GM18507 (cell line): ENCODE measurements at places on chromosomes 16 and 17.

DNA sequence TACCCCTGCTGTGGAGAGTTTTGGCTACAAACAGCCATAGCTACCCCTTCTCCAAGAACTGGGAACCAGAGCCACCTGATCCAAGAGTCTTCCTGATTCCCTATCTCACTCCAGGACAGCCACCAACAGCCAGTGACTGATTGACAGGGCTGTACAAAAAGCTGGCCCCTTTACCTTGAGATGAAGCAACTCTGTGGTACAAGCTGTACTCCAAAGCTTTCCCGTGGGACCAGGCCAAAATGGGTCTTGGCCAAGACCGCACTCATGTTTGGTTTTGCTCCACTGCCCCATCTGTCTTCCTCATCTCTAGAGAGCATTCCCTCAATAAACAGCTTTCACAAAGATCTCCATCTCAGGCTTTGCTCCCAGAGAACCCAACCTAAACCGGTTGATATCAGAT lies 43.6 kb downstream of the RNF157 start:
- no peak for DNase-seq

- DNase-seq, result no peak
These were observed 10.0 kb downstream of the STX4 start for GRCh38 chr16:31043352-31043751.

GRCh38 chr17:14299280-14300141 lies 1.4 kb upstream of the HS3ST3B1 start:
- no peak for DNase-seq

DNA sequence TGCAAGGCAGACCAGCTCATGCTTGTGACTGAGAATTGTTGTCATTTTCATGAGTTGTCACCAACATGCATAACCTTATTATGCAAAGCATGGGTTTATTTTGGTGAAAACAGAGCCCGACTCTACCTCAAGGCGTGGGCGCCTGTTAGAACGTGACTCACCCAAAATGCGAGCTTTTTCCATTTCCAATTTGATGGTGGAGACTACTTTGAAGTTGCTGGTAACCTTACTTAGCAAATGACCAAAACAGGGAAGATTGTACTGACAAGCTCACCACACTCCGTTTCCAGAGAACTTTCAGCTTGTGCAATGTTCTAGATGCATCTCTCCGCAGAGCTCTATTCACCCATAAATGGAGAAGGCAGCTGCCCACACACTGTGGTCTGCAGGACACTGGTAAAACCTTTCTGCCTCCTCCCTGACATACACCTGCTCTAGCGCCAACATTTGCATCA lies 284.5 kb downstream of the MAF start:
- no peak for DNase-seq

GRCh38 chr17:77802811-77803220 lies 155.7 kb upstream of the TNRC6C start:
- no peak for DNase-seq

GRCh38 chr16:3164121-3164991 lies 23.6 kb upstream of the OR1F1 start:
- no peak for DNase-seq

DNA sequence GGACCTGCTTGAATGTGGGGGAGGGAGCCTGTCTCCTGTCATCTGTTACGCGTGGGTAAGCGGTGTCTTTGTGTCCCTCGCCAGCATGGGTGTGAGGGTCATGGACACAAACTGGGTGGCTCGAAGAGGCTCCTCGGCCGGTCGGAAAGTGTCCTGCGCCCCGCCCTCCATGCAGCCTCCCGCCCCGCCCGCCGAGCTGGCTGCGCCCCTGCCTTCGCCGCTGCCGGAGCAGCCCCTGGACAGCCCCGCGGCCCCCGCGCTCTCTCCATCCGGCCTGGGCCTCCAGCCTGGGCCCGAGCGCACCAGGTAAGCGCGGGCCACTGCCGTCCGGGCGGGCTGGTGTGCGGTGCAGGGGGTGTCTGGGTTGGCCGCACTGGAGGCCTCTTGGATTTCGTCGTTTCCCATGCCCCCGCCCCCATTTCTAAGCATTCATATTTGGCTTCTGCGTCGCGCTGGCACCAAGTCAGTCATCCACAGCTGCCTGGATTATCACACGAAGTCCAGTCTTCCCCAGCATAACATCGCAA lies 43.8 kb downstream of the ELAC2 start:
- DNase-seq, result no peak

- DNase-seq, result no peak
These were observed 7.7 kb upstream of the TMEM100 start for GRCh38 chr17:55730380-55730779.

GRCh38 chr16:66851166-66851964 lies 7.2 kb downstream of the CA7 start:
- DNase-seq, result no peak

DNA sequence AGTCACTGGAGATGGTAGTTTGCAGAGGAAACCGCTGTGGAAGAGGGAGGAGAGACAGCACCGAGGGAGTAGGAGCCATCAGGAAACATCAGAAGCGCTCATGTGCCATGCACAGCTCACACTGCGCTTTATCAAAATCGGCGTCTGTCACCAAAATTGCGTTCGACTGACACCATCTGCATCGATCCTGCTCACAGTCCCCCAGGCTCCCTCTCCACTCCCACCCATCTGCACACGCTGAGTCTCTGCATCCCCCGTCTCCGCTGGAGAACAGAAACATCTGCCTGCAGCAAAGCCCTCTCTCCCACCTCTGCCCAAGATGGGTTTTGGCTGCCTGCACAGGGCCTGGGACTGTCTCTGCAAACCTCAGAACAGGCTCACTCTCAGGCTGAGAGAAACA lies 187.5 kb upstream of the RPL38 start:
- DNase-seq, result no peak

DNA sequence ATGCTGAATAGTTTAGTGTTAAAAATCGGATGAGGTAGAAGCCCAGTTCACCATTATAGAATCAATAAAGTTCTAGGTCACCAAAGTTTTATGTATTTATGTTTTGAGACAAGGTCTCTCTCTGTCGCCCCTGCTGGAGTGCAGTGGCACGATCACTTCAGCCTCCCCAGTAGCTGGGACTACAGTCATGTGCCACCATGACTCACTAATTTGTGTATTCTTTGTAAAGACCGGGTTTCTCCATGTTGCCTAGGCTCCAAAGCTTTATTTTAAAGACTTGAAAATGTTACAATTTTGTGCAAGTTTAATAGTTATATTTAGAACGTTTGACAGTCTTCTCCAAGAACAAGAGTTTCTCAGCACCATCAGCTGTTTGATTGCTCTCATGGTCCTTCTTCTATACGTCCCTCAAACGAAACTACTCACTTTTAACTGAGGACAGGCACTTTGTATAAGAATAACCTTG lies 32.1 kb downstream of the NDE1 start:
- no peak for DNase-seq

- no peak for DNase-seq
These were observed 35.7 kb upstream of the NDRG4 start for GRCh38 chr16:58464047-58464915.

- DNase-seq, result peak; percentile 46
These were observed 972 bp downstream of the RSAD1 start for GRCh38 chr17:50479522-50480141.

GRCh38 chr16:28210979-28211588 lies 681 bp downstream of the XPO6 start:
- peak; percentile 28 for DNase-seq

DNA sequence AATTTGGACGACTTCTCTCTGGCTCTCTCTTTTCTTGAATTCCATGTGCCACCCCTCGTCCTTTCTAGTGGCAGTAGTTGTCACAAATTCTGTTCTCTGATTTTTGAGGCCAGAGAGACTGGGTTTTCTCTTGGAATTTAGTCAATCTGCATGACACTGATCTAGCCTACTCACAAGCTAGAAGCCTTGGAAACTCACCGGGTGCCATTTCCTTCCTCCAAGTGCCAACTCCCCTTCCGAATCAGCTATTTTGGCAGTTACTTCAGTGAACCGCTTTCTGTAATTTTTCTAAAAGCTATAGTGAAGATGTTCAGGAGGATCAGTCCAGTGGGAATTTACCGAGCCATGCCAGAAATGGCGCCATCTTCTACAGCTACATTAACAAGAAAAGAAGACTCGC lies 228.9 kb downstream of the PMP22 start:
- no peak for DNase-seq

DNA sequence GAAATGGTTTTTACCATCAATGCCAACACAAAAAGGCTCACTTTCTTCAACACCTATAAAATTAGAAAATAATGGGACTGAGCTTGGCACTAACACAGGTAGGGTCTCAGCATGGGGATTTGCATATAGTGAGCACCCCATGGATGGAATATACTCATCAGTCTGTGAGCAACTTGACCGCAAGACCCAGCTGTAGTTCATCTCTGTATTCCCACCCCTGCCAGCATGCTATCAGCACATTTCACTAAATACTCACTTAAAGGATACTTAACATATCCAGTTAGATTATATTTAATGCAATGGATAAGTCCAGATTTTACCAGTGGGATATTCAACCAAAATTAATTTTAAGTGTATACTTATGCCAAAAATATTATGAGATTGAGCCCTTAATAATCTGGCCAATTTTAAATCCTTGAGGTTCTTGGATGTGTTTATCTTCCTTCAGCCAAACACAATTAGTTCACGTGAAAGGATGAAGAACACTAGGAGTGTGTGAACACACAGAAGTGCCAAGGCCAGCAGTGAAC lies 66.7 kb downstream of the C16orf95 start:
- DNase-seq, result no peak

GRCh38 chr17:57876023-57876865 lies 26.4 kb upstream of the MRPS23 start:
- DNase-seq, result no peak

- no peak for DNase-seq
These were observed 4.8 kb downstream of the CD2BP2 start for GRCh38 chr16:30350134-30350871.

GRCh38 chr16:72317446-72317845 lies 145.5 kb upstream of the PMFBP1 start:
- DNase-seq, result no peak

- DNase-seq, result no peak
These were observed 37.0 kb downstream of the FBXL20 start for GRCh38 chr17:39364236-39365025.

DNA sequence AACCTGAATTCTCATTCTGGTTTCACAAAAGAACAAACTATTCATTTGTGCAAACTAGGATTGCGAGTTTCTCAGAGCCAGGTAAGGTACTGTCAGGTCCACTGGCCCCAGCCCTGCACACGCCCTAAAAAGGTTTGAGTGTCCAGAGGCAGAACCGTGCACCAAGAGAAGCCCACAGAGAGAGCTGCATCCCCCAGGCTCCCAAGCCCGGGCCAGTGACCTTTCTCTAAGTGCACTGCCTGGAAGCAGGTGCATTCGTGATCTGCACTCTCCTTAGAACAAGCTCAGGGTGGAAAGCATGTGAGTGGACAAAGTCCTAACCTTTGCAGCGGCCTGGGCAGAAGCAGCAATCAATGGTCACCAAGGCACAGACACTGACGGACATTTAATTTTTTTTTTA lies 26.8 kb downstream of the MEAK7 start:
- no peak for DNase-seq

GRCh38 chr17:64401244-64401860 lies 10.7 kb upstream of the PECAM1 start:
- no peak for DNase-seq

DNA sequence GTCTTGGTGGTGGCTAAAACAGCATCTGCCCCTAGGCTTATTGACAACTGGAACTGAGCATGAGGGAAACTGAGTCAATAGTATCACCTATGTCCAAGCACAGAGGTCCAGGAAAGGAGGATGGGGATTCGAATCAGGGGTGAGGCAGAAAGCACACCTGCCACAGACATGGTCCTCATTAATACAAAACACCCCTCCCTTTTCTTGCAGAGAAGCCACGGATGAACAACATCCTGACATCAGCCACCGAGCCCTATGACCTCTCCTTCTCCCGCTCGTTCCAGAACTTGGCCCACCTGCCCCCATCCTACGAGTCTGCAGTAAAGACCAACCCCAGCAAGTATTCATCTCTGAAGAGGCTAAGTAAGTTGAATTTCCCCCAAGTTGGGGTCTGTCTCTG lies 42.7 kb upstream of the DNAH9 start:
- DNase-seq, result no peak

DNA sequence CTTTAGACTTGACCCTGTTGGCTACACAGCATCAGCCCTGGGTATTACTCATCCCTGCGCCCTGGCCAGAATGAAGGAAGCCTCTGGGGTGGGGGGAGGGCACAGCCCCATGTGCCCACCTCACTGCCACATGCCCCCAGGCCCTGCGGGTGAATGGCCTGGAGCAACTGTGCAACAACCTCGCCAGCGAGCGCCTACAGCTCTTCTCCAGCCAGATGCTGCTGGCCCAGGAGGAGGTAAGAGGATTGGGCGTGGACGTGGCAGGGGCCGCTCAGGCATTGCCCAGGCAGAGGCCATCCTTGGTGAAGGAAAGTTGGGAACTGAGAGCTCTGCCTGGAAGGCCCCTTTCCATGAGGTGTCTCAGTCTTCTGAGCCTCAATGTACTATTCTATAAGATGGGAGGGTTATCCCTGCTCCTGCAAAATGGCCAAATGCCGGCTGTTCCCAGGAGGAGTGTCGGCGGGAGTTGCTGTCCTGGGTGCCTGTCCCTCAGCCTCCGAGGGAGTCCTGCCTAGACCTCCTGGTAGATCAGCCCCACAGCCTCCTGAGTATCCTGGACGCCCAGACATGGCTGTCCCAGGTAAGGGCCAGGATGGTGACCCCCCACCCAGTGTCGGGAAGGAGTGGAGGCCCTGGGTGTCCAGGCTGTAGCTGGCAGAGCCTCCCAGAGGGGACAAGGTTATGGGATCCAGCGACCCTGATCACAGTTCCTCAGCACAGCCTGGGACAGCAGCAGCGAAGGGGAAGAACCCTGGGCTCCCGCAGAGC lies 8.9 kb downstream of the MYO15B start:
- no peak for DNase-seq

GRCh38 chr17:55409030-55409800 lies 12.4 kb downstream of the MMD start:
- no peak for DNase-seq

GRCh38 chr17:21167303-21167702 lies 40.5 kb downstream of the DHRS7B start:
- no peak for DNase-seq

DNA sequence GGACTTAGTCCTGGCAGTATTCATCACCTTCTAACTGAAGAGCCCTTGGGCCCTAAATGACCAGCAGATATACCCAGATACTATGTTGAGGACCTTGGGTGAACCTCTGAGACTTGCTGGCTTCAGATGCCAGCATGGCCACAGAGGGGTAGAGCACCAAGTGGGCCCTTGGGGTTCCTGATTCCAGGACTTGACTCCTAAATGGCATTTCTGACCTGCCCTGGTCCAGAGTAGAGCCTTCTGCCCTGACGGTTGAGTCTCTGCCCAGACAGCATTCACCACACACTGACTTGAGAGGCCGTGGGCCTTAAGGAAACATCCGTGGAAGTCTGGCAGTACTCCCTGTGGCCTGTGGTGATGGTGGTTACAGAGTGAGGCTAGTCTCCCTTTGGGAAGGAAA lies 2.8 kb upstream of the APPBP2 start:
- no peak for DNase-seq

GRCh38 chr17:43680461-43680860 lies 18.7 kb upstream of the MEOX1 start:
- DNase-seq, result no peak
